ENCODE measurements at places on chromosomes 5 and 9.

- no peak for DNase-seq
These were observed 75.0 kb upstream of the DAB2IP start for GRCh38 chr9:121576281-121577075.

GRCh38 chr5:150172145-150172544 lies 5.6 kb downstream of the CDX1 start:
- no peak for DNase-seq

GRCh38 chr9:134336924-134337323 lies 10.7 kb downstream of the RXRA start:
- no peak for DNase-seq

DNA sequence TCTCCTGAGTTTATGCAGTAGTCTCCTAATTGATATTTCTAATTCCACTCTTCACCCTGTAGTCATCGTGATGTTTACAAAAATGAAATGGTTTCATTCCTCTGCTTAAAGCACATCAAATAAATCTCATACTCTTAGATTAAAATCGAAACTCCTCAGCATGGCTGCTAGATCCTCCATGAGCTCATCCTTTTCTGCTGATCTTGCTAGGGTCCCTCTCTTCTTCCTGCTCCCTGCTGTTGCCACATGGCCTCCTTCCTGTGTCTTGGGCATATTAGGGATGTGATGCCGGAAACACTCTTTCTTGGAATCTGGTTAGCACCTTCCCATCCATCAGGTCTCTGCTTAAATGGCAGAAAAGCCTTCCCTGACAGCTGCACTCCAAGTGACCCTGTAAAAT lies 59.5 kb upstream of the MEGF10 start:
- no peak for DNase-seq

DNA sequence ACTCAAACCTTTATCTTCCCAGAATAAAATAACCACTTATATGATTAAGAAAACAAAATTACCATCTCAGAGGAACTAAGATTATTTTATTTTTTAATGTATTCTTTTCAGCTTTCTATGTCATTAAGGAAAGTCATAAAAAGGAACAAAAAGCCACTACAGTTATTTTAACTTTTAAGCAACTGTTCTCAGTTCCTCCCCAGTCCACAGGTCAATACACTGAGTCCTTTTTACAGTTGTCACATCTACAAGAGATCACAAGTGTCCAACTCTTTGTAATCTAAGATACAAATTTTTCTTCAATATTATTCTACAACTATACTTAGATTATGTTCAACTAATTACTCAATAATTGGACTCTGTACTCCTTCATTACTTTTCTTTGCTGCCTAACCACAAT lies 782.8 kb upstream of the ACO1 start:
- no peak for DNase-seq

DNA sequence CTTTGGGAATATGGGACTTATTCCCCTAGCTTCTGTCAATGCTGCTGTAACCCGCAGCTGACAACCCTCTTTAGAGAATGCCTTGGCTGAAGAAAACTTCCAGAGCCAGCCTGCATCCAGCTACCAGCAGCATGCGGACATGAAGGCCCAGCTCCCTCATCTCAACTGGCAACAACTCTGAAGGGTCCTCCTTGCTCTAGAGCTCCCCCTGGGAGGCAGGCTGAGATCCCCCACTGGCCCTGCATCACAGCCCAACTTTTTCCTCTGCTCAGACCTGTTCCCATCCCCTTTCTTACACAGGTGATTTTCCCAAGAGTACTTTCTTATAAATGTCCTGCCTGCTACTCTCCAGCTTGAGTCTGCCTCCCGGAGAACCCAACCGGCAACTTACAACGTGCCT lies 18.7 kb upstream of the WNT8A start:
- DNase-seq = no peak

DNA sequence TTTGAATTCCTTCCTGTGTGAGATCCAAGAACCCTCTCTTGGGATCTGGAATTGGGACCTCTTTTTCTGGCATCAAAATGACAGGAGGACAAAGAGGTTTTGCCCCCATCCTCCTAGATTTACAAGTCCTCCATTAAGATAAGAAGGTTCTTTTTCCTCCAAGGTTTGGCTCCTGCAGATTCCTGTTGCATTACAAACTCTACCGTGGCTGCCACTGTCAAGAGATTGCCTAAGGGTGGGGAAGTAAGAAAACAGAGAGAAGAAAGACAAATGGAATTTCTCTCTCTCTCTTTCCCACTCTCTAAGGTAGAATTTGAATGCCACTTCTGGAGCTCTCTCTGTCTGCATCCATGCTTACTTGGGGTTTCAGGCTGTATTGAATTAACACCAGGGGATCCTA lies 12.0 kb upstream of the SVEP1 start:
- no peak for DNase-seq

- DNase-seq = no peak
These were observed 194.5 kb downstream of the ICE1 start for GRCh38 chr5:5617024-5617423.
